ENCODE measurements at places on chromosomes 3 and 15. TPM values are rescaled to one million over a fixed set of nuclear protein-coding genes. Genes with fewer than 3 reads are reported as not detected.

- DNase-seq = no peak
Observed at GRCh38 chr15:98174286-98174685, 213.8 kb downstream of the ARRDC4 start.

GRCh38 chr3:72113564-72113963 lies 328.6 kb upstream of the PROK2 start:
- DNase-seq = no peak

GRCh38 chr15:31346367-31347066 lies 19.9 kb downstream of the KLF13 start:
- DNase-seq = no peak

The LAMB2 gene
- total RNA-seq = 1.0 TPM

The RBPMS2 gene
- total RNA-seq = not detected

The RRP9 gene
- 15.9 TPM for total RNA-seq

DNA sequence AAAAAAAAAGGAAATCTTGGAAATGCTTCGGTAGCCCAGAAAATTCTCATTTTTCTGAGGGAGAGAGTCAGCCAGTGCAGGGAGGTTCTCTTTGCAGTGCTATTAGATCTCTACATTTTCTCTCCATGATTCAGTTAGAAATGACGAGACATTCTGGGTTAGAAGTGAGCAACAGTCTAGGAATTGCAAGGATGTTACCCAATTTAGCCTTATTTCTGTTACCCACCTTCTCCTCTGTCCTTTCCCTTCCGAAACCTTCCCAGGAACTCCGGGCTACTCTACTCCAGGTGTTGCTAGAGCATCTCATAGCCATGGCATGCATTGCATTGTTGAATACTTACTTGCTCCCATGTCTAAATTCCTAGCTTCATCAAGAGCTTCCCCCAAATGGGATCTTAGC lies 106.8 kb downstream of the EDEM1 start:
- DNase-seq = no peak

The EIF5A2 gene
- total RNA-seq = 14.5 TPM

The PLCL2 gene
- 86.3 TPM for total RNA-seq

The MINAR1 gene
- 0.41 TPM for total RNA-seq

GRCh38 chr3:128484404-128485281 lies 8.4 kb downstream of the GATA2 start:
- no peak for DNase-seq

DNA sequence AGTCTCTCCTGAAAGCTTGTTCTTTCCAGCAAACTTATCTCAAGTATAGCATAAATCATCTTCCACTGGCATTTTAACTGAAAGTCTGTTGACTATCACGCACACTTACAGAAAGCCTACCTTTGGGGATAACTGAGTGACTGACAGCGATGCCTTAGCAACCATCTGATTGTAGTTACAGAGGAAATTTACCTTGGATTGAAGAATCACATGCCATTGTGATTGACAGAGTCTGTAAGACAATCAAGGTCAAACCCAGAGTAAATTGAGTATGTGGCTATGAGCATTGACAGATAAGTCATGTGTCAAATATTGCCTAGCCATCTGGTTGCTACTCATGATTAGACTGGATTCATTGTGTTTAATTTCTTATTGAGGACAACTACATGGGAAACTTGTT lies 82.0 kb downstream of the CNTN4 start:
- DNase-seq = no peak

GRCh38 chr3:124174476-124174875 lies 182.6 kb upstream of the ROPN1 start:
- DNase-seq = no peak

The IFT122 gene
- total RNA-seq = 22.9 TPM

The PYGO1 gene
- not detected for total RNA-seq

The PDHB gene
- total RNA-seq = 60.2 TPM

GRCh38 chr3:64872345-64872744 lies 184.5 kb upstream of the ADAMTS9 start:
- no peak for DNase-seq

- DNase-seq = no peak
Observed at GRCh38 chr3:171516765-171517164, 56.6 kb upstream of the TNIK start.

The TMOD2 gene
- 21.0 TPM for total RNA-seq

GRCh38 chr3:13171704-13172643 lies 98.7 kb upstream of the IQSEC1 start:
- no peak for DNase-seq

DNA sequence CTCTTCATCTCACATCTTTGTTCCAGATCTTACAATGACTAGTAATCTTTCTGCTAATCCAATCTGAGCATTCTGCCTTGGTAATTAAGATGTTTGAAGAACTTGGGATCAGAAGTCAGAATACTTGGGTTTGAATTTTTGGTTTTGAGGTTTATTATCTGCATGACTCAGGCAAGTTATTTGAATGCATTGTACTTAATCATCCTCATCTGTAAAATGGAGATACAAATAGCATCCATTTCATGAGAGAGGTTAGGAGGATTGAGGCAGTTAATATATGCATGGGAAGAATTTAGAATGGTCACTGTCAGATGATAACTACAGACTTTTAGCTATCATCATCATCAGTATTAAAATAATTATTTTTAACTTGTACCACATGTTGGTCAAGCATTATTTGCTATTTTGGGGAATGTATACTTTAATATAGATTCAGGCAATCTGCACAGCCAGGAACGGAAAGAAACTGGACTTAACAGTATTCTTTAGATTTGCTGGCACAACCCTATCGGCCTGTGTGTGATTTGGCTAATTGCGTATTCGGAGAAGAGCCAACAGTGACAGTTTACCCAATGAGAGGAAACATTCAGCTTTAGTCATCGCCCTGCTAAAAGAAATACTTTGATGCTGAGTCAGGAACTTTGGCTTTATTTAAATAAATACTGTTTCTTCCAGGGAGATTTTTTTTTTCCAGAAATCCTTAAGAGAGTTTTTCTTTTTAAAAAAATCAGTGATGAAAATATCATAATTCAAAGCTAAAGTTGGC lies 600.0 kb downstream of the ROBO1 start:
- no peak for DNase-seq

GRCh38 chr3:15936312-15936711 lies 138.5 kb upstream of the ANKRD28 start:
- no peak for DNase-seq

The GPR156 gene
- total RNA-seq = not detected

- DNase-seq = no peak
Observed at GRCh38 chr3:39388741-39389248, 5.6 kb downstream of the SLC25A38 start.

- no peak for DNase-seq
Observed at GRCh38 chr15:58605931-58606530, 143.5 kb downstream of the ADAM10 start.

The BTLA gene
- 18.5 TPM for total RNA-seq

DNA sequence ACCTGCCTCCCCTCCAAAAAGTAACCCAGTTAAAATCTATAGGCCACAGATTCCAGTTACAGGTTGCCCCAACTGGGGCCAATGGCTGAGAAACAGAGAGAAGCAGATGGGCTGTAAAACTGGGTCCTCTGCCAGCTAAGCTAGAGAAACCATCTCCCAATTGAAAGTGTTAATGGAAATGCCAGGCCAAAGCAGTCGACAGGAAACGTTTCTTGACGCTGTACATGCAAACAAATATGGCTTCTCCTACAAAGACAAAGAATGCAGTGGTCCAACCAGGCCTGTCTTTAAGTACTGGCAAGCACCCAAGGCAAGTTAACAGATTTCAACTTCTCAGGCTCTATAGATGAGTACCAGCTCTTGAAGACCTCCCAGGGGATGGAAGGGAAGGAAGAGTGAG lies 71.3 kb downstream of the MAGI1 start:
- DNase-seq = no peak

- no peak for DNase-seq
Observed at GRCh38 chr3:134242649-134243617, 7.7 kb downstream of the RYK start.

The FBXW12 gene
- not detected for total RNA-seq

GRCh38 chr3:188154809-188155574 lies 1.0 kb downstream of the LPP start:
- DNase-seq = no peak

The ANKRD63 gene
- not detected for total RNA-seq

DNA sequence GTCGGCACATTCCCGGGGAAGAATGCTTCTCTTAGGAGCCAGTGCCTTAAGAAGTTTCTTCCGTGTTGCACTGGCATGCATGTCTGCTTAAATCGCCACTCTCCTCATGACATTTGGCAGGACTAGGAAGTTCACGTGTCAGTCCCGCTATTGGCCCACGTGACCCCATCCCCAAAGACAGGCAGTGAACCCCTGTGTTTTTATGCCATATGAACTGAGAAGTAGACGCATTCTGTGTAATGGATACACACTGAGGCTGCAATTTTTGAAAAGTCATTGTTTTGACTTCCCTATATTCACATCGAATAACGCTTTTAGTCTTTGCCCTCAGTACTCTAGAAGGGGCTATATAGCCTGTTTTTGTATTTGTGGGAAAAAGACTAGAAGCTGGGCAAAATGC lies 125.6 kb upstream of the TBL1XR1 start:
- no peak for DNase-seq

The COL8A1 gene
- 0.21 TPM for total RNA-seq

- no peak for DNase-seq
Observed at GRCh38 chr3:173411375-173411973, 13.9 kb downstream of the NLGN1 start.

DNA sequence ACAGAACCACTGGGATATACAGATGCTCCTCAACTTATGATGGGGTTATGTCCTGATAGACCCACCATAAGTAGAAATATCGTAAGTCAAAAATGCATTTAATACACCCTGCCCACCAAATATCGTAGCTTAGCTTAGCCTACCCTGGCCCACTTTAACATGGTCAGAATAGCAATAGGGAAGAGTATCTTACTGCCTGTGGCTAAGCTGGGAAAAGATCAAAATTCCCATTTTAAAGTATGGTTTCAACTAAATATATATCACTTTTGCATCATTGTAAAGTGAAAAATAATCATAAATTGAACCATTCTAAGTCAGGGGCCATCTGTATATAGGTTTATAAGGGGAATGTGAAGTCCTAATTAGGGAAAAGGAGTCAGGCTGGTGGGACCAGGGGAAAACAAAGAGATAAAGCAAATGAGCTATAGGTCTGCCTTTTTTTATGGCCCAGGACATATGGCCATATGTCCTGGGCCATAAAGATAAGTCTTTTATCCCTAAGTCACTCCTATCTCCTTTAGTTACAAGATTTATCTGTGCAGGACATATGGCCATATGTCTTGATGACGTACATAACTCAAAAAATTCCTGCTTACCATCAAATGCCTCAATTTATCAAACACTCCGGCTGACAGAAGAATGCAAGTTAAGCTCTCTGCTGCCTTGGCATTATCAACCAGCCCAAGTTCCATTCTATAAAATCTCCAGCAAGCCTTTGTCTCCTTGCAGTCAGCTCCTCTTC lies 11.2 kb downstream of the RTP3 start:
- DNase-seq = no peak

DNA sequence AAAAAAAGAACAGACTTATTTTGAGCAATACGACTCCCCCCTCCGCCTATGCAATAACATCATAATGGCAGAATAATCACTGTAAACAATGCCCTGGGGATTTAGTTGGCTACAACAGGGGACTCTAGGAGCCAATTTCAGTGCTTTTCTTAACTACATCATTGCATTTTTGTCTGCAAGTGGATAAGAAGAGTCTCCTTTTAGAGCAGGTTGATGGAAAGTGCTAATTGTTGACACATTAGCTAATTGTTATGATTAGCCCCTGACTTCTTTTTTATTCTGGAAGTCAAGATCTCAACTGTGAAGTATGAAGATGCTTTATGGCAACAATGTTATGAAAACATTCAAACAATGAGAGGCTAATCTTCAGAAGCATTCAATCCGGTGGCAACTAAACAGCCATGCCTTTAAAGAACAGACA lies 121.2 kb downstream of the MECOM start:
- no peak for DNase-seq

The GOLGA8T gene
- total RNA-seq = not detected

DNA sequence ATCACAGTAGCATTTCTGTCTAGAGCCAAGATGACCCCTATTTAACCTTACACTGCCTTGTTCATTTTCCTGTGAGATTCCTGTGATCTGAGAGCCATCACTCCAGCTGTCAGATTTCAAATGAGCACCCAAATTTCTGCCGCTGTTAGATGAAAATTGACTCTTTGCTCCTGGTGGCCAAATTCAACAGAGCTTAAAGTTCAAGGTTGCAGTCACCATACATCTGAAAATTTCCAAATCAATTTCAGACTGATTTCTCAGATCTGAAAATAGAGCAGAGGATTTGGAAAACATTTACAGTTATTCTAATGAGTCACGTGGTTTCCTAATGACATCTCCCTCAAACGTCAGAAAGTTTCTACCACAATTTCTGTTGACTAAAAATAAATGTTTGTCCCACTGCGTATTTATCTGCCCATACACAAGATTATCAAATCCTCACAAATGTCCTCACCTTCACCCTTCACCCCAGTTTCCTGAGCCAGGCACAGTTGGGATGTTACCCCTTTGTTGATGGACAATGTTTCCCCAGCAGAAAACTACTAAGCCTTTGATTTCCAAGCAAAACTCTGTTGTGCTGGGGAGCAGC lies 16.4 kb downstream of the HDC start:
- DNase-seq = no peak

GRCh38 chr3:56761887-56762651 lies 39.7 kb downstream of the ARHGEF3 start:
- no peak for DNase-seq

- no peak for DNase-seq
Observed at GRCh38 chr15:92165001-92165346, 228.7 kb upstream of the ST8SIA2 start.

The LEKR1 gene
- 3.0 TPM for total RNA-seq

The SNX22 gene
- total RNA-seq = 4.4 TPM

DNA sequence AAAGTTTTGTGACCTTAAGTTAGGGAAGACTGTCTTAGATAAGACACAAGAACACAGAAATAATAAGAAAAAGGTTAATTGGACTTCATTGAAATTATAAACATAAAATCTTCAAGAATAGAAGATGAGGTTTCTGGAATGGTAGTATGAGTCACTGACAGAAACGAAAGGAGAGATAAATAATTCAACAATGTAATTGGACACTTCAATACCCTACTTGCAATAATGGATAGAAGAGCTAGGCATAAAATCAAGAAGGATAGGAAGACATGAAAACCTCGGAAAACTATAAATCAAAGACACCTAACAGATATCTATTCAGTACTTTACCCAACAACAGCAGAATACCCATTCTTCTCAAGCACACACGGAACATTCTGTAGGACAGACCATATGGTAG lies 15.9 kb upstream of the MFSD1 start:
- no peak for DNase-seq

The MGLL gene
- total RNA-seq = 0.77 TPM

- no peak for DNase-seq
Observed at GRCh38 chr3:15958692-15959433, 161.1 kb upstream of the ANKRD28 start.

- DNase-seq = no peak
Observed at GRCh38 chr3:185042312-185043050, 110.4 kb downstream of the C3orf70 start.

DNA sequence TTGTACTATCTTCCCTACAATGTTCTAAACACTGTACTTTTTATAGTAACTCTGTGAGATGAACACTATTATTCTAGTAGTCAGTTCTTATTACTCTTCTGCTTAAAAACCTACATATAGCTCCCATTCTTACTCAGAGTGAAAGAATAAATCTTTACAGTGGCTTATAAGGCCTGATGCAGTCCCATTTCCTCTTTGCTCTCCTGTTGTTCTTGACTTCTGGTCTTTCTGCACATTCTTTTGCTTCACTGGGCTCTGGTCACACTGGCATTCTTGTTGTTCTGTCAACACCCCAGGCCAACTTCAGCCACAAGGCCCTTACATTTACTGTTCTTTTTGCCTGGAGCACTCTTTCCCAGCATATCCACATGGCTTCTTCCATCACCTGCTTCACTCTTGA lies 58.2 kb upstream of the TP63 start:
- DNase-seq = no peak

- no peak for DNase-seq
Observed at GRCh38 chr15:97959724-97960363, 659 bp upstream of the ARRDC4 start.
